CD4-positive, CD25-positive, alpha-beta regulatory T cell (primary cell): ENCODE measurements at places on chromosomes 5 and 9. TPM values are rescaled to one million over a fixed set of nuclear protein-coding genes. Genes with fewer than 3 reads are reported as not detected.

AP3B1 gene
- 32.1 TPM for polyA plus RNA-seq

FAM151B gene
- polyA plus RNA-seq: not detected

GRCh38 chr9:130668659-130669058 is 4.3 kb downstream of the PRDM12 start:
- DNase-seq: no peak

DNA sequence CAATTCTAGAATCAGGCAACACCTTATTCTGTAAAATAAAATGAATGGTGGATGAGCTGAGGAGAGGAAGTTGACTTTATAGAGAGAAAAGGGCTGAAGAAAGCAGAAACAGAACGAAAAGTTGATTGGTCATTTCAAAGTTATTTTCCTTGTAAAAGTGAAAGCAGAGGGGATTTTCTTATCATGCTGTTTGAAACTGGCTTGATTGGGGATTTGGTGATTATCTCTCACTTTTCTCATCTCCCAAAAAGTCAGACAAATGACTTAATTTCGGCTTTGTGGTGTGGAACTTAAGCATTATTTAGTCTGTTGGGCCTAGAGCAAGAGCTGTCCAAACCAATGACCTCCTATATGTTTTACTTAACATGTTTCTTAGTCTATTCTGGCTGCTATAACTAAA is 60.5 kb upstream of the ITGA2 start:
- DNase-seq: no peak

DNA sequence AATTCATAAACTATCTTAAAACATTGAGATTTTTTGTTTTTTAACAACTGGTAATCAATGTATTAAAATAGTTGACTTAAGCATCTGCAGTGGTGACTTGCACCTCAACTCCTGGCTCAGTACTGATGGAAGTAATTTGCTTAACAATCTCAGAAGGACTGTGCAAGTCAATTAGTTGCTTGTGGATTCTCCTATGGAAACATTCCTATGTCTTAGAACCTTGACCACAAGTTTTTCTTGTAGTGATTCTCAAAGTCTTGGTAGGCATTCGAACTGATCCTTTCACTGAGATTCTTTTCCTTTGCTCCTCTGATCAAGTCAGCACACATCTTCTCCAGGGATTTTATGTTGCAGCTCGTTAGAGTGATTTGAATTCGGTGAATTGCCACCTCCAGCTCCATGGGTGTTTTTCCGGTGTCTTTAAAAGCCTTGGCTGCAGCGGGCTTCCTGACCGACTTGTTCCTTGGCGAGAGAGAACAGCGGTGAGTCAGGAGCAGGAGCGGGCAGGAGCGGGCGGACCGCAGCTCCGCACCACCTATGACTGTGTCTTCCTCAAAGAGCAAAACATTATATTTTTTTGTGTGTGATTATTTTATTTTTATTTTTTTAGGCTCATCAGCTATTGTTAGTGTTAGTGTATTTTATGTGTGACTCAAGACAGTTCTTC is 21.1 kb downstream of the HMGXB3 start:
- DNase-seq: no peak

DNA sequence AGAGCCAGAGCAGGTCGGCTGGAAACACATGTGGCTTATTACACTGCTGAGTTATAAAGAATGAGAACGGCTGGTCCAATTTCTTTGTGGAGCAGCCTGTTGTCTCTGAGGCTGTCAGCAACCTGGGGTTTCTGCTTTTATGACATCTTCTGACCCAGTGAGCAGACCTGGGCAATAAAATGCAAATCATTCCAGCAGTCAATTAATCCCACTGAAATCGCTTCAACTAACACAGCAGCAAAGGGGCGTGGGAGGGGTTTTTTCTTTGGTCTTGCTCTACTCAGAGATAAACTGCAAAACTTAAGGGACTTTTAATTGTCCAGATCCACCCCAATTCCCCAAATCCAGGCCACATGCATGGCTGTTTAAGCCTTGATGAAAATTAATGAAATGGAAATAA is 215.7 kb downstream of the SLIT3 start:
- no peak for DNase-seq

- no peak for DNase-seq
These were observed 293.2 kb downstream of the CWC27 start for GRCh38 chr5:65061974-65062353.

- DNase-seq: no peak
These were observed 71.0 kb downstream of the FER start for GRCh38 chr5:108818613-108819272.

DNA sequence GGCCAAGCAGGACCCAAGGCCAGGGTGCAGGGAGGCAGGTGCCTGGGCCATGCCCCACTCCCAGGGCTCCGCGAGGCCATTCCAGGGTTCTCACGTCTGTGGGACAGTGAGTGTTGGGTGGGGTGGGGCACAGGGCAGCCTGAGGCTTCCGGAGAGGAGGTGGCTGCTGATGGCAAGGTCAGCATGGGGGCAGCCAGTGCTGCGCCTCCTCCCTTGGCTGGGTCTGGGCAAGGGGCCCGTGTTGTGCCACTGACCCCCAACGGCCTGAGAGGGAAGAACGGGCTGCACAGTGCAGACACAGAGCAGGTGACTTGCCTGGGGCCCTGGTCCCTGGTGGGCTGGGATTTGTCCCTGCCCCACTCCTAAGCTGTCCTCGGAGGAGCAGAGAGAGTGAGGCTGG is 82.1 kb downstream of the RXRA start:
- DNase-seq: no peak

DNA sequence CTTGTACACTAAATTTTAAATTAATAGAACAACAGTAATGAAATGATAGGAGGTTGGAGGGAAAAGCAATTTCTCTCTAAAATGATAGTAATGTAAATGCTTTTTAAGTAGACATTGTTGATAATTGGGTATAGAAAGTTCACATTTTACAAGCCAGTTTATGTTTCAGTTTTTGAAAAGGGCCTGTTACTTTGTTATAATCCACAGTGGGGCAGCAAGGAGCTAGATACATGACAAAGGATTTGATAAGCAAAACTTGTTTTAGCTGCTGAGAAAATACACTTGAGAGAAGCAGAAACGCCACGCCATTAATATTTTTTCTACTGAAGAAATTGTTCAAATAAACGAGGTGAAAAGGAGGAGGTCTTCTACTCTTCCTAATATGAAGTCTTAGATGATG is 30.2 kb downstream of the SREK1 start:
- no peak for DNase-seq
